ENCODE measurements at places on chromosomes 1 and 21. TPM values are rescaled to one million over a fixed set of nuclear protein-coding genes. Genes with fewer than 3 reads are reported as not detected.

The TRIM67 gene
- 0.03 TPM for total RNA-seq

The TNFSF18 gene
- total RNA-seq: not detected

The OR2L8 gene
- not detected for total RNA-seq

The SYCP1 gene
- not detected for total RNA-seq

The MAP1LC3C gene
- total RNA-seq: 1.1 TPM

The HTR6 gene
- not detected for total RNA-seq

The FASLG gene
- total RNA-seq: 0.70 TPM

The FCMR gene
- total RNA-seq: 4.8 TPM

The NCAM2 gene
- total RNA-seq: 3.5 TPM

The DEPDC1 gene
- 1.9 TPM for total RNA-seq

The KRTAP12-2 gene
- not detected for total RNA-seq

The C1orf35 gene
- total RNA-seq: 14.7 TPM

The ANXA9 gene
- not detected for total RNA-seq

The CHRM3 gene
- 15.4 TPM for total RNA-seq

Measured in left colon (tissue), 2 donors.